Activated B cell treated with CpG ODN at 0.5 μM for 24 hours (primary cell): ENCODE measurements at places on chromosomes 4 and X.

GRCh38 chr4:121741751-121742150 is 23.2 kb downstream of the SMIM43 start:
- no peak for DNase-seq

DNA sequence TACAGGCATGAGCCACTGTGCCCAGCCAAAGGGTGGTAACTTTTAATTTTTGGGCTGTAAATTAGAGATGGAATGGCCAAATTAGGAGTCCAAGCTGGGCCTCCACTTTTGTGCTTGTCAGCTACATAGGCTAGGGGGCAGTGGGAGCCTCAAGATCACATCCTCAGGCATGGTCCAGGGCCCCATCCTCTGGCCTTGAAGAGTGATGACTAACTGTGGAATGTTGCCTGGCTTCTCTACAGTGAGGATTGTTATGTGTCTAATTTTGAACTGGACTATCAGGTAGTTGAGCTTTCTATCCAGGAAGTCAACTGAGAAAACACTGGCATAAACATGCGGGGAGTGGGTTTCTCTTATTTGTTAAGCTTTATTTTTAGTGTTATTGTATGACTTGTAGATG is 33.0 kb downstream of the CCNG2 start:
- DNase-seq = no peak

- no peak for DNase-seq
Observed at GRCh38 chr4:27775156-27775555, 914.5 kb downstream of the STIM2 start.

DNA sequence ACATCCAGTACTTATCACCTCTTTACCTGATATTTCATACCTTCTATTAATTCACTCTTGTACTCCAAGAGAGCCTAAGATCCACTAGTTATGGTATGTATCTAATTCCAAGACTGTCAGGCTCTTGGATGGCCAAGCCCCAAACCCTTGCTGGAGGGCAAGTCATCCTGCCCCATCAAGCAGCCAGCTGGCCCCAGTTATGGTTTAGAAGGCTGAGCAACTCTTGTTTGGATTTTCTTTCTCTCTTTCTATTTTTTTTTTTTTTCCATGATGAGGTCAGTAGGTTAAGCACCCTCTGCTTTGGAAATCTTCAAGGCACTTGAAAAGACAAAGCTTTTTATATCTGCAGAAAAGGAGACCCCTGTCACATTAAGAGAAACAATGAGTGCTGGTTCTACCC is 10.9 kb upstream of the FGF16 start:
- no peak for DNase-seq

DNA sequence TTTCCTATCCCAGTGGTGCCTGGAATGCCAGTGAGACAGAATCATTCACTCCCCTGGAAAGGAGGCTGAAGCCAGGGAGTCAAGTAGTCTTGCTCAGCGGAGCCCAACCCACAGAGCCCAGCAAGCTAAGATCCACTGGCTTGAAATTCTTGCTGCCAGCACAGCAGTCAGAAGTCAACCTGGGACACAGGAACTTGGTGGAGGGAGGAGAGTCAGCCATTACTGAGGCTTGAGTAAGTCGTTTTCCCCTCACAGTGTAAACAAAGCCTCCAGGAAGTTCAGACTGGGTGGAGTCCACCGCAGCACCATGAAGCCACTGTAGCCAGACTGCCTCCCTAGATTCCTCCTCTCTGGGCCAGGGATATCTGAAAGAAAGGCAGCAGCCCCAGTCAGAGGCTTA is 283.2 kb upstream of the CPEB2 start:
- no peak for DNase-seq

- peak; percentile 16 for DNase-seq
Observed at GRCh38 chr4:155667222-155667567, 547 bp downstream of the GUCY1A1 start.

DNA sequence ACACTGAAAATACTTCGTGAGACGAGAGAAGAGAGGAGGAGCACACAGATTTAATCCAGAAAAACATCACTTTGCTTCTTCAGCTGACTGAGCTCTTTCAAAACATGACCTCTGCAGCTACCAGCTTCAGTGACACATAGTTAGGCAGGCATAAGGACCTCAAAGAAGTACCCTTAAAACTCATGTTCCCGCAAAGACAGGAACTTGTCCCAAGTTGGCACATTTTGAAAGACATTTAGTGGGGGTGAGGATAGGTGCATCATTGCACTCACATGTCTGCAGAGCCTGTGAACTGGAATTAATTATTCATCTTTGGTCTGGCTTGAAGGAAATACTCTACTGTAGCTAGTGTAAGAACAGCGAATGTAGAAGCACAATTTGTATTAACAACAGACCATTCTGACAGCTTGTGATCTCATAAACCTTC is 221.8 kb downstream of the MGST2 start:
- no peak for DNase-seq

GRCh38 chr4:138689187-138689586 is 326.4 kb upstream of the NOCT start:
- no peak for DNase-seq

- no peak for DNase-seq
Observed at GRCh38 chr4:15035159-15035558, 32.9 kb downstream of the CPEB2 start.

- DNase-seq = no peak
Observed at GRCh38 chrX:152992115-152992514, 1.8 kb downstream of the PNMA5 start.
